ENCODE measurements at places on chromosomes 12 and 14.

DNA sequence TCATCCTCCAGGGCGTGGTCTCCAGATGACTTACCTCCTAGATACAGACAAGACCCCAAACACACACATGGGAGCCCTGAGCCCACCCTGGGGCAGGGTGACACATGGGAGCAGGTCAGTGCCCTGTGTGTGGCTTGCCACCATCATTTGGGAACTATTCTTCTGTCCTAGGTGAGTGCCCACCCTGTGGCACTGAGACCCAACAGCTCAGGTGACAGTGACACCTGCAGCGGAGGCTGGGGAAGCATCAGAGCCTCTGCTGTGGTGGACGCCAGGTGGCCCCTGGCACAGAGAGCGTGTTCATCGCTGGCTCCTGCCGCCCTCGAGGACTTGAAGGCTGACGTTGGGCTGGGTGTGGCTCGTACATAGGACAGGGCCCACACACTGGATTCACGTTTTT, 23.0 kb downstream of the SFSWAP start:
- DNase-seq: no peak

- no peak for DNase-seq
Observed at GRCh38 chr12:11170810-11171144, 217 bp upstream of the SMIM10L1 start.

GRCh38 chr12:106957583-106957982, 1.9 kb downstream of the TMEM263 start:
- no peak for DNase-seq

DNA sequence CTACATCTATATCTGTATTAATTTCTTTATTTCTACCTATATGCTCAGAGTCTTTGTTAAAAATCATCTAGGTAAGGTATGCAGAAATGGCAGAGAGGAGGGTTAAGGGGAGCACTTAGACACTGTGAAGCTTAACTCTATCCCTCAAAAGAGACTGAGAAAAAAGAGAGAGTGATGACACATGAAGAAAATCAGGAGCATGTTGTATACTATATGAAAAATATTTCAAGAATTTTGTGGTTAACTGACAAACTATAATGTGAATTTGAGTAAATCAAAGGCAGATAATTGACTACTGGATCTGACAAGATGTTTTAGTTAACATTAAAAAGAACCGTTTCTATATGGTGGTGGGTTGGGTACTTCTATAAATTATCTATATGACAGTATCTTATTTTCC, 1814.2 kb upstream of the SEL1L start:
- DNase-seq: no peak

- DNase-seq: no peak
Observed at GRCh38 chr12:51281202-51281924, 11.1 kb upstream of the SMAGP start.

Measured in activated CD8-positive, alpha-beta memory T cell treated with anti-CD3 and anti-CD28 coated beads, Interleukin-2, amount 50 U/mL, for 4 hours (primary cell).